Stimulated activated naive CD4-positive, alpha-beta T cell treated with Interleukin-2 at 50 U/mL for 16 hours (primary cell): ENCODE measurements at places on chromosomes 5 and 9.

DNA sequence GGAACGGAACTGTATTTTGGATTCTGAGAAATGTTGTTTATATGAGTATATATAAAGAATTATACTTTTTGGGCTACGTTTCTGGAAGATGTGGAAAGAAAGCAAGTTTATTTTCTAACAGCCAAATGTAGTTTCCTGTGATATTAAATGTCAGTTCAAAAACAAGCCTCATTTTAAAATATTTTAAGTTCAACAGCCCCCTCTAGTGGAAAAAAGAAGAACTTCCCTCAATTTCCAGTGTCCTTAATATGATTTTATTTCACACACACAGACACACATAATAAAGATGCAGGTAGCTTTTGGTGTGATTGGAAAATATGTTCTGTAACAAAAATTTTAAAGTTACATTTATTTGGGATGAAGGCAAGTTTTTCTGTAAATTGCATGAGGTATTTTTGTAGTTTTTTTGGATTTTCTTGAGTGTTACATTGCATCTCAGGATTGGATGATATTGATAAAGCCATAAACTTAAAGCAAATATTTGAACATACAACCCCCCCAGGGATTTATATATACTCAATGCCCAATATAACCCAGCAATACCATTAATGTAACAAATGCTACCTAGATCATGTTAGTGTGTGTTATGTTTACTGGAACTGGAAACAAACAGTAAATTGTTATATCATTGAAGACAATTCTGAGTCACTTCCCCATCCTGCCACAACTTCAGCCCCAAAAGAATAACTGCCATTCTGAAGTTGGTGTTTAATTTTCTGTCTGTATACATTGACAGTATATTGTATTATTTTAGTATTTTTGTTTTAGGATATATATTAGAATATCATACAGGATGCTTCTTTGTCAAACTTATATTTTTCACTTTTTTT, 54.0 kb downstream of the CCDC171 start:
- DNase-seq = no peak

DNA sequence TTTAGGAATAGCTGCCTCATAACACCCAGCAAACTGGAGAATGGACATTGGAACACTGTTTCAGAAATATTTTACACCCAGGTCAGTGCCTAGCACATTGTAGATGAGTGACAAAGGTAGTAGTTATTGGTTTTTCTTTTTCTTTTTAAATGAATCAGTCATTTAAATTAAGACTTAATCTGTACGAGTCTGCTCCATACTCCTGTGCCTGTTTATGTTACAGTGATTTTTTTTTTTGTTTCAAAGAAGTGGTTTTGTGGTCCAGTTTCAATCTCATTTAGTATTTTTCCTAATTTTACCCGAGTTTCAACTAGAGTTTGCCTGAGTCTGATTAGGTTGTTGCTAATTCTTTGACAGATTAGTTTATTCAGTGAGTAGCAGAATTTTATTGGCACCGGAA, 16.2 kb downstream of the LMNB1 start:
- DNase-seq = no peak

DNA sequence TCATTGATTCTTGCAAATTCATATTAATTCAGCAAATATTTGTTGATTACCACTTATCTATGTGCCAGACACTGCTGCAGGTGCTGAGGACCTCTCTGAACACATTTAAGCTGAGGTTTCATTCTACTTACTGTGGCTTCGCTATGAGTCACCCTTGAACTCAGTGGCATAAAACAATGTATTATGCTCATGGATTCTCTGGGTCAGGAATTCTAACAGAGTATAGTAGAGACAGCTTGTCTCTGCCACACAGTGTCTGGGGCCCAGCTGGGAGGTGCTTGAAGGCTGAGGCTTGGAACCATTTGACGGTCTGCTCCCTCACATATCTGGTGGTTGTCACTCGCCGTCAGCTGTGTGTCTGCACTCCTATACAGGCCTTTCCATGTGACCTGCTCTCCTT, 124.3 kb upstream of the NR3C1 start:
- no peak for DNase-seq

GRCh38 chr5:50958852-50959457, 292.5 kb downstream of the PARP8 start:
- DNase-seq = no peak

GRCh38 chr5:159488516-159488915, 158.2 kb upstream of the IL12B start:
- no peak for DNase-seq

DNA sequence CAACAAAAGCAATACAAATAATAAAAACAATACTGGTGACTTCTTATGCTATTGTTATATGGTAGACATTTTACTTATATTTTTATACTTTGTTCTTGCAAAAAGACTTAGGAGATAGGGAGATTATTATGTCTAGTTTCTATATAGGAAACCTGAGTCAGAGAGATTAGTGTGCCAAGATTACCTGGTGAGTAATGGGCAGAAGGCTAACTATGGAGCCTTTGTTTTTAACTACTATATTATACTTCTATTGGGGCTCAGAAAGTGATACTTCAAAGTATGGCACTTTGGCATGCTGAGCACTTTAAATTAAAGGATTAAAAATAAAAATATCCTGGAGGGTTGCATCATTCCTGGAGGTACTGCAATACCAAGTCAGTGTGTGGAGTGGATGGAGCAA, 117.5 kb upstream of the CLINT1 start:
- DNase-seq = no peak

DNA sequence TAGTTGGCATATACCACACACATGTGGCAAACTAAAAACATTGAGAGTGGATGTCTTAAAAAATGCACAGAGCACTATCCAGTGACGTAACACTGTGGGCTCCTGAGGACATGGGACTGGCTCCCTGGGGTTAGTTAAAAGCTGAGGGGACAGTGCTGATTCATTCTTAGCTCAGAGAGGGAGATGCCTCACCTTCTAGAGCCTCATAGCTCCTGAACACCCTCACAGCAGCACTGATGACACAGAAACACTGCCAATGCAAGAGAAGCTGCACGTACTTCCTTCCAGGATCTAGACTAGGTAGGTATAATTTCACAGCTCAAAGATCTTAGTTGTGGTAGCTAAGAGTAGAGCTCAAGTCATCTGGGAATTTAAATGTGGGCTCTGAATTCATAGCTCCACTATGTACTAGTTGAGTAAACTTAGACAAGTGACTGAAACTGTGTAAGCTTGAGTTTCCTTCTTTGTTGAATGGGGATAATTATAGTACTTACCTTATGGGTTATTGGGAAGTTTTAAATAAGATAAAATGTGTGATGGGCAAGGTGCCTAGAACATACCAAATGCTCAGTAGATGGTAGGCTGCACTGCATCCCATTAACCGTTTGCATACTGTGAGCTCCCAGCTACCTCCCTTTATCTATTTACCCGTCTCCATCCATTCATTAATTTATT, 279.9 kb downstream of the ASTN2 start:
- DNase-seq = no peak

DNA sequence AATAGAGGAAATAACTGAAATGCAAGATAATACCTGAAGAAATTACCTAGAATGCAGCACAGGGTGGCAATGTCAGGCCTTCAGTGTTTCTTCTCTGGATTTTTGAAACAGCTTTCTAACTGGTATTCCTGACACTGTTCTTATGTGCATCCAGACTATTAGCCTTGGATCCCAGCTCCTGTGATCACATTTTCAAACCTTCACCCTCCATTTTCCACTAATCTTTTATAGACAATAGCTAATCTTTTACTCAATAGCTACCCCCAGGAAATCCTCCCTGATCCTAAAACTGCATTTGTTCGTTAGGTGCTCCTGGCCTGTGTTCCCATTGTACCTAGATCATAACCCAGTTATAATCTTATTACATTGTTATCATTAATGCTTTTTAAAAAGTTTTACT, 101.5 kb upstream of the DHFR start:
- DNase-seq = no peak

GRCh38 chr5:40386289-40386688, 293.4 kb upstream of the PTGER4 start:
- DNase-seq = no peak

- no peak for DNase-seq
Observed at GRCh38 chr5:57725658-57726504, 243.3 kb upstream of the ACTBL2 start.

GRCh38 chr9:16407617-16408016, 462.9 kb downstream of the BNC2 start:
- DNase-seq = no peak

- no peak for DNase-seq
Observed at GRCh38 chr5:148403344-148403743, 19.6 kb downstream of the FBXO38 start.

DNA sequence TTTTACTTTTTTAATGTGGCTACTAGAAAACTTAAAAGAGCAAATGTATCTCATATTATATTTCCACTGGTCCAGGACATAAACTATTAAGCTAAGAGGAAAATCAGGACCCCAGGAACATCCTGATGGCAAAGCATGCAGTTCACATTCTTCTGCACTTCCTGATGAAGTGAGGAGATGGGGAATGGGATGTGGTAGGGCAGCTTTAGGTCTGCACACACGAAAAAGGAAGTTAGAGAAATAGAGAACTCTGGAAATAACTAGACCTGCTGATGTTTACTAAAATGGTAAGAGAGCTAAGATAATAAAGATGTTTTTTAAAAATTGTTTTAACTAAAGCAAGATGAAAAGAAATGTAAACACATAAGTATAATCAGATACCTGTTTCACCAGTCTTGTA, 39.7 kb upstream of the NIPBL start:
- DNase-seq = no peak

- no peak for DNase-seq
Observed at GRCh38 chr5:65718576-65719310, 3.2 kb downstream of the SGTB start.

- DNase-seq = no peak
Observed at GRCh38 chr5:37601163-37601562, 222.0 kb downstream of the WDR70 start.

- no peak for DNase-seq
Observed at GRCh38 chr9:125411171-125411756, 149.6 kb downstream of the GAPVD1 start.

- DNase-seq = no peak
Observed at GRCh38 chr9:7201196-7201595, 443.4 kb downstream of the KDM4C start.

DNA sequence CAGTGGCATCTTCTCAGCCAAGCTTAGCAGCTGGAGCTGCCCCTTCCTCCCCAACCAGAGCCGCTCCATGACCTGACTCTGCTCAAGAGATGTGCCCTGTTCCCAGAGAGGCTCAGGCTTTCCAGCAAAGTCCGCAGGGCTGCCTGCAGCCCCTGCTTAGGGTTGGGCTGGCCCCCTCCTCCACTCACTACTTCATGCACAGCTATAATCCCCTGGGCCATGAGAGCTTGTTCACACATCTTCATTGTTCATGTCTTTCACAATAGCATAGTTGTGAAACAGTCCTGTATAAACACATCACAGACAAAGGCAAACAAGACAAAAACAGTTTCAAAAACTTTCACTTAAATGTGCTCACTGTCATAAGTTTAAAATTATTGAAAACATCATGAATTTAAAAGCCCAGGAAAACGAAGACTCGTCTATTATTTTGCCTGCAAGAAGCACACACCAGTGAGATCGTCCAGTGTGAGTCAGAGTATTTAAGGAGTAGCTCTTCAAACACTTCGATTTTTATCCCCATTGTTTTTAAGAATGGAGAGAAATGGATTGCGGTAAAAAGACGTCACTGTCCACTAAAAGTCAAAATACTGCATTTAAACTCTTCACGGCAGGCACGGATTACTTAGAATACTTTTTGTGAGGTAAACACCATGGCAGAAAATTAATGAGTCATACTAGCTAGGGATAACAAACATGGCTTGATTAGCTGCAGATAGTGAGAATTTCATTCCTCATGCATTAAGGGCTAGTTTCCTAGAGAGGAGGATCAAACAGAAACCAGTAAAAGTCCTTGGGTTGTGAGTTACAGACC, 40.7 kb upstream of the S1PR3 start:
- no peak for DNase-seq

- DNase-seq = no peak
Observed at GRCh38 chr5:138635265-138635664, 60.1 kb upstream of the HSPA9 start.

- DNase-seq = no peak
Observed at GRCh38 chr9:37787059-37787458, 2.2 kb upstream of the EXOSC3 start.

DNA sequence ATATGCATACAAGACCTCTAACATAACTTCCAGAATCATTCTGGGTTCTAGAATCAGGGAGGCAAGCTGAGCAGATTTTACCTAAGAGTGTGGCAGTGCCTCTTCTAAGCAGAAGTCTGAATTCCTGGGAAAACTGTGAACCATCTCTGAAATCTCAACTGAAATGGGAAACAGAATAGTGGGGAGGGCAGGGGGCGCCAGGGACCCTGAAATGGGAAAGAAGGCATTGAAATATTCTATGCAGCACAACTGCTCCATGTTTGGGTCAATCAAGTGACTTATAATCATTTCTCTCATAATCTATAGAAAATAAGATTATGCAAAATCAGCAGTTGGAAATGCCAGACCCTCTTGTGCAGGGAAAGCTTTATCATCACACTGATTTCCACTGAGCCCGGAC, 156.1 kb downstream of the EBF1 start:
- DNase-seq = no peak

DNA sequence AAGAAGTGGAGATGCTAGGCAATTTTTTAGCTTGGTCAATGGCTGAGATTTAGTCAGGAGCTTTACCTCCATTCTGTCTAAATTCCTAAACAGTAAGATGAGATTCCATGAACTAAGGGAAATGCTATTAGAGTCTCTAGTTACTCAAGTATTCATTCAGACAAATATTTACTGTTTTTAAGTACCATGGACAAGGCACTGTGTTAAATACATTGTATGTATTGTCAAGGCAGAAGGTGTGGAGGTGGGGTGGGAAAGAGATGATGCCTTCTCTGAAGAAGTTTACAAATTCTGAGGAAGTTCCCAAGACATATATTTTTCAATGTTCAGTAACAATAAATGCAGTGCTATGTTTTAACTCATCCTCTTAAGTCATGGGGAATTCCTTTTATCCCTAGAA, 459.9 kb upstream of the NMUR2 start:
- DNase-seq = no peak

- no peak for DNase-seq
Observed at GRCh38 chr9:36842560-36843530, 191.2 kb downstream of the PAX5 start.

DNA sequence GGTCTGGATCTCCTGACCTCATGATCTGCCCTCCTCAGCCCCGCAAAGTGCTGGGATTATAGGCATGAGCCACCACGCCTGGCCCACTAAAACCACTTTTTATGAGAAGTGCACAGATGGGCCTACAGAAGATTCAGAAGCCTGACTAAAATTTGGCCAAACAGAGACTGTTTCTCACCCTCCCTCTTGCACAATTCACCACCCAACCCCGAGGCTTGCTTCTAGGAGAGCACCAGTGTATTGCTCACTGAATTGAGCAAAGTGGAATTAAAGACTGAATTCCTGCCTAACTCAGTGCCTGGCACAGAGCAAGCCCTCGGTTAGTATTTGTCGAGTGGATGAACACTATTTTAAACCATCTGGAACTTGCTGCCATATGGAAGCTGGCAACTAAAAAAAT, 3.4 kb upstream of the DCTN4 start:
- no peak for DNase-seq

GRCh38 chr9:129696944-129697655, 31.7 kb downstream of the PRRX2 start:
- no peak for DNase-seq
